ENCODE measurements at places on chromosomes 16 and 17.

DNA sequence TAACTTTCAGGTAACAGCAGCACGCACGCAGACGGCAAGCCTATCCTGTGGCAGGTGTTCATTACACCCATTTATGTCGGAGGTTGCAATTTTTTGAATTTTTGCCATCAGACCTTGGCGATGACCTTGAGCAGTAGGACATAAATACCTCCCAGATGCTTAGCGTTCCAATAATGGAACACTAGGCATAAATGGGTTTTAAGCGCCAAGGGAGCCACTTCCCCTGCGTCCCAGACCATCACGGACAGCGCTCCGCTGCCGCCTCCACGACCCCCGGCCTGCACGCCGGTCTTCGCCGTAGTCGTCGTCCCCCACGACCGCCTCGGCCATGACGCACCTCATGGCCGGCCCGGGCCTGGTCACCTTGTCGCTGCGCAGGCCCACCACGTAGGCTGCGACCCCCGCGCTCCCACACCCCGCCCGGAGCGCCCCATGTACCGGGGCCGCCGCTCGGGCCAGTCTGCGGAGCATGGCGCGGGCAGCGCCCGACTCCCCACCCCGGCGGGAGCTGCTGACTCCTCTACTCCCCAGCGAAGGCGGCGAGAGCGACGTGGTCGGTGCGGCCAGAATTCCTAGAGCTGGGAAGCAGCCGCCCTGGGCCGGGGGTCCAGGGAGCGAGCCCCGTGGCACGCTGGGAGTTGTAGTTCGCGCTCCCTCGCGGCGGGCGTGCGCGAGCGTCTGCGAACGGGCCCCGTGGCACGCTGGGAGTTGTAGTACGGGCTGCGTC, 22.7 kb downstream of the TMEM235 start:
- peak; percentile 37 for DNase-seq

GRCh38 chr16:89748921-89749320, 27.6 kb downstream of the ZNF276 start:
- no peak for DNase-seq

DNA sequence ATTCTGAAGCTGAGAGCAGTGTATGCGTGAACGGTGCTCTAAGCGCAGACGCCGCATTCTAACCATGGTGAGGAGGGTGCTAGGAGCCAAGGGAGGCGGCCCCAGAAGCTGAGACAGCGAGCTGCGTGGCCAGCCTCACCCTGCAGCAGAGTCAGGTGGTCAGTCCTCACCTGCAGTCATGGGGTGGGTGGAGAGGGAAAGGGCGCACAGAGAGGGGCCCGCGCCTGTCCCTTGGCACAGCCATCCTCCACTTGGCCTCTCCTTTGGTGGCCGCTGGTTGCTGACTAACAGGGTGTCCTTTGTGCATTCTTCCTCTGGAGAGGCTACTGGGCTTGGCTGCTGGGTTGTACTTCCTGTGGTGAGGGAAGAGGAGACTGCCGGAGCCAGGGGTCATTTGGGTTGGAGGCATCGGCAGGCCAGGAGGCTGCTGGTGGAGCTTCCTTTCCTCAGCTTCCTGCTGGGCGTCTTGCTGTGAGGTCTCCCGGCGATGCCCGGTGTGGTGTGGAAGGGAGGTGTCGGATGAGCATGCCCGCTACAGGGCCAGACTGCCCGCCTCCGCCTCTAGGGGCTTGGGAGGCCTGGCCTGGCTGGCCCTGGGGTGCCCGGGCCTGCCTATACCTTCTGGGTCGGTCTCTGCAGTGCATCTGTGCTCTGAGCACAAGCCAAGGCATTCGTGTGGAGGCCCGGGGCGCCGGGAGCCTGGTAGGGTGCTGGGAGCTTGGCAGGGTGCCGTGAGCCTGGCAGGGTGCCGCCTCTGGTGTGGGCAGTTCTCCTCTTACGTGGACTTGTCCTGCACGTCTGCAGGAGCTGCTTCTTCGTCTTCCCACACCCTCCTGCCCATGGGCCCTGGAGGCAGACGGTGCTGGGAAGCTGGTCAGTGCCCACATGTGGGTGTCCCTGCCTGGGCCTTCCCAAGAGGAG, 17.4 kb downstream of the RNF213 start:
- DNase-seq, result peak; percentile 32

- DNase-seq, result no peak
These were observed 2.3 kb upstream of the MAP2K3 start for GRCh38 chr17:21282231-21282630.

DNA sequence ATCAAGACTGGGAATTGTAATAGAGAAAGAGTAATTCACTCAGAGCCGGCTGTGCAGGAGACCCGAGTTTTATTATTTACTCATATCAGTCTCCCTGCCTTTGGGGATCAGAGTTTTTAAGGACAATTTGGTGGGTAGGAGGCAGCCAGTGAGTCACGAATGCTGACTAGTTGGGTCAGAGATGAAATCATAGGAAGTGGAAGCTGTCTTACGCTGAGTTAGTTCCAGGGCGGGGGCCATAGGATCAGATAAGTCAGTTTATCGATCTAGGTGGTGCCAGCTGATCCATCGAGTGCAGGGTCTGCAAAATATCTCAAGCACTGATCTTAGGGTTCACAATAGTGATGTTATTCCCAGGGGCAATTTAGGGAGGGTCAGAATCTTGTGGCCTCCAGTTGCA, 20.2 kb upstream of the GUCY2D start:
- no peak for DNase-seq

DNA sequence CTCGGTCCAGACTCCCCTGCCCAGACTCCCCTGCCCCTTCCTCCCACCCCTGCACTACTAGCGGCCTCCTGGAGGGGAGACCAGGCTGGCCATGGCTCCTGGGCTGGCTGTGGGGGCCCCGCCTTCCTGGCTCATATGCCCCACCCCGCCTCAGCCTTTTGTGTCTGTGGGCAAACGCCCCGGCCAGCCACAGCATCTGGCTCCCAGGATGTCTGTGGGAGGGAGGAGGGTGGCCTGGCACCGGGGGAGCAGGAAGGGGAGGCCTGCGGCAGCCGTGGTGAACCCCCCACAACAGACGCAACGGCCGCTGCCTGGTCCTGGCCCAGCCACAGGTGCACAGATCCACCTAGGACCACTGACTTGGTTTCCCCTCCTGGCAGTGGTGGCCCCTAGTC, 32.9 kb downstream of the BAHCC1 start:
- no peak for DNase-seq

DNA sequence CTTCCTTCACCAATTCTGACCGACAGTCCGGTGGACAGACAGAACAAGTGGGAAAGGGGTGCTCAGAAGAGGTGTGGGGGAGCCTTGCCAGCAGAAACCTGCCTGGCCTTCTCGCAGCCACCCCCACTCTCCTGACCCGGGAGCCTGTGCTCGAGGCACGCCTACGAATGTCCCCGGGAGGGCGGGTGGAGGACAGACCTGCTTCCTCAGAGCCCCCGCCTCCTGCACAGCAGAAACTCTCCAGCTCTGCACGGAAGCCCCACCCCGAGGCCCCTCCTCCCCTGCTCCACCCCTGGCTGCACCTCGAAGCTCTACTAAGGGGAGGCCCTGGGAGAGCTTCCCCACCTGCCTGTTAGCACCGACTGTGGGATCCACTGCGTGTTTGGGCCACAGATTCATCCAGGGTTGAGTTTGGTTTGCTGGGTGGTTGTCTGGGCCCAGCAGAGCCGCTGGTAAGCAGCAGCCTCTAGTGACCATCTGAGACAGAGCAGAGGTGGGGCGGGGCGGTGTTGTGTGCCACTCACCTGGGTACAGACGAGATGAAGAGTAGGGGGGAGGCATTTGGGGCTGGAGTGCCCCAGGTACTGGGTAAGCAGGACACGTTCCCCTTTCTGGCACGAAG, 6.2 kb downstream of the TAF1C start:
- no peak for DNase-seq

DNA sequence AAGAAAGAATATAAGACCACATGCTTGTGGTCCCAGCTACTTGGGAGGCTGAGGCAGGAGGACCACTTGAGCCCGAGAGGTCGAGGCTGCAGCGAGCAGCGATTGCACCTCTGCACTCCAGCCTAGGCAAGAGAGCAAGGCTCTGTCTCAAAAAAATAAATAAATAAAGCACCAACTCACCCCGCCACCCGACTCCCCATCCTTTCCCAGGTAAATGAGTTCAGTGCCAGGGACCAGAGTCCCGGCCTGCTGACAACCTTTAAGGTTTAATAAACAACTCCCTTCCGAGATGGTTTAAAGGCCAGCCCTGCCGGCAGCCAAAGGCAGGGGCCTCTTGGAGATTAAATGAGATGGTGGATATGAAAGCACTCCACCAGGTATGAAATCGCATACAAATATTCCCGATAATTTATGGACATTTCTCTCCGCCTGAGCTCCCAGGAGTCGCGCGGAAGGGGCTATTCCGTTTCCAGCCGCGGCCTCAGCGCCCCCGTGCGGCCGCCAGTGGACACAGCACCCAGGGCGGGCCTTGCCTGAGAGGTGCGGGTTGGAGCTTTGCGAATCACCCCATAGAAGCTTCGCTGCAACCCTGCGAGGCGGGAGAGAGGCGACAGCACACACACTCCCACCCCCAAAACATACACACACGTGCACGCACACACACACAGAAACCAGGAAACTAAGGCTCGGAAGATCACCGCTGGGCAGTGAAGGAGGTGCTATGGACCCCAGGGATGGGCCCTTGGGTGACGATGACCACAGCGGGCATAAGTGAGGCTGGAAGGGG, 4.0 kb upstream of the RPL38 start:
- DNase-seq, result peak; percentile 54

DNA sequence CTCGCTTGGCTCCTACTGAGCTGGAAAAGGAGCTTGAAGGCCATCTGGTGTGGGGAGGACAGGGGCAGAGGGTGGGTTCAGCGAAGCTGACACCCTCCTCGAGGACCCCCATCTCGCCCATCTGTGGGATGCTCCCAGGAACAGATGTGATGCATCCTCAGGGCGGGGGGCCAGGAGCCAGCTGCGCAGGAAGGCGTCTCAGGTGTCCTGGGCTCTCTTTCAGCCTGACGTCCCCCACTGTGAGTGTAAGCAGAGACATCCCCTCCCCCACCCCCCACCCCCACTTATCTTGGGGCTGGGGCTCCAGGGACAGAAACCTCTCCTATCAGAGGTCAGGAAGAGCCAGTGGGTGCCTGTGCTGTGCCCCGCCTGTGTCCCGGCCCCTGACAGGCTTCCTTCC, 16.2 kb downstream of the KIF19 start:
- no peak for DNase-seq

- DNase-seq, result no peak
These were observed 688.9 kb upstream of the KIF2B start for GRCh38 chr17:53133876-53134275.

GRCh38 chr17:82836823-82837357, 2.9 kb downstream of the ZNF750 start:
- DNase-seq, result no peak

- no peak for DNase-seq
These were observed 139.3 kb upstream of the IRX3 start for GRCh38 chr16:54425681-54426552.

DNA sequence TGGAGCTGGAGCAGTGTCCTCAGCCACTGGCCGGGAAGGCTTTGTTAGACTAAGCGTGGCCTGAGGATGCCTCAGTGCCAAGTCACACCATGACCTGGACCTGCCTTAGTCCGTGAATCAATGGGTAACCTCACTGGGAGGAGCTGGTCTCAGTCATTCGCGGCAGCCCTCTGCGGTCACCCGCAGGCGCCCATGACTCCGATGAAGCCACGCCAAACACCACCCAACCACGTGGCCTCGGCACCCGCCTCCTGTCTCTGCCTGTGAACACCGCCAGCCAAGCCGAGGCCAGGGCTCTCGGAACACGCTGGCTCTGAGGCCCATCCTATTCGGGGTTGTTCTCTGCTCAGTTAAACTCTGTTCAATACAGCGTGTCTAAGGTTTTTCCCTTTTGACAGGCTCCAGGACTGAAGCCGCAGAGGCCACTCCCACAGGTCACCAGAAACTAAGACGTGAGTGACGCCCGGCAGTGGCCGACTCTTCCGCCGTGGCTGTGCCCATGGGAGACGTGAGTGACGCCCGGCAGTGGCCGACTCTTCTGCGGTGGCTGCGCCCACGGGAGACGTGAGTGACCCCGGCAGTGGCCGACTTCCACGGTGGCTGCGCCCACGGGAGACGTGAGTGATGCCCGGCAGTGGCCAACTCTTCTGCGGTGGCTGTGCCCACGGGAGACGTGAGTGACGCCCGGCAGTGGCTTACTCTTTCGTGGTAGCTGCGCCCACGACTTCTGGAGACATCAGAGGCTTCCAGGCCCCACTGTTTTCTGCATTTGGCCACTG, 16.8 kb upstream of the PABPN1L start:
- no peak for DNase-seq

GRCh38 chr16:84194470-84195200, 3.7 kb downstream of the ADAD2 start:
- DNase-seq, result no peak

DNA sequence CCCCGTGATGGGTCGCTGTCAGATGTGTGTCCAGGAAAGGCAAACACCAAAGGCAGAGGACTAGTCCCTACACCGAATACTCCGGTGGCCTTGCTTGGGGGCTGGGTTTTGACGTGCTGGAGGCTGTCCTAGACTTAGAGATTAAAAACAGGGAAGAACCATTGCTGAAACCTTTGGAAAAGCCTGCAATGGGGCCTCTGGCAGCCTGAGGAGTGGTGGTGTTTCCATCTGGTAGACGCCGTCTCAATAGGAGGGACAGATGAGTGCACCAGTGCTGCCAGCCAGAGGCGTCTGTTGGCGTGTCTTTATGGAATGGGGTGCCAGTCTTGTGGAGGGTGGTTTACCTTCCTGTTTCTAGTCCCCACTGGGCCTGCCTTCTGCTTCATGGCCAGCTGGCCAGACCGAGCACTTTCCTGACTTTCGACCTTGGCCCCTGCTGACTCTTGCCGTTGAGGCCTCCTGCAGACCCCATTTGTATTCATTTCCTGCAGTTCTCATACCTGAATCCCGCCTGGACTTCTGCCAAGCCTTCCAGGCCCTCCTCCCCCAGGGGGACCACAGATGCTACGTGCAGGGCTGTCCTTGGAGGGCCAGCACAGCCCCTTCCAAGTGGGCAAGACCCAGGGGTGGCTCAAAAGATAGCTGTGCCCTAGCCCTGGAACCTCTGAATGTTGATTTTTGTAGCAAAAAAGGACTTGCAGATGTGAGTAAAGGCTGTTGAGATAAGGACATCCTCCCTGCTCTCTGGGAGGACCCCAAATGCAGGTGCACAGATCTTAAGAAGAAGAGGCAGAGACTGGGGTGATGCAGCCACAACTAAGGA, 1.9 kb upstream of the DNASE1 start:
- DNase-seq, result no peak

- DNase-seq, result no peak
These were observed 6.4 kb downstream of the ITGAL start for GRCh38 chr16:30478766-30479478.

DNA sequence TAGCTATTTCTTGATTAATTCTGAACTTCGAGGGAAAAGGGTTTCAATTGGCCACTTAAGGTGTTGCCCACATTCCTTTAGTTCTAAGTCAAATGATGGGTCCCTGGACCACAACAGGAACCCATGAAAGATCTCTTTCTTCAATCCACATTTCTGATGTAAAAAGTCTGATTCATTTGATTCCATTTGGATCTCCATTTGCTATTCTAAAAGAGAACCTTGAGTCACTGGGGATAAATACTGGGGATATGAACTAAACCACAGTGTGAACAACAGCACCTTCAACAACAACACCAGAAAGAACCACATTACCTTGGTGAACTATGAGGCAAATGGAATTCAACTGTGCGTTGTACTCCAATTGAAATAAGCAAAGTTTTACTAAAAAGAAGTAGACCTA, 108.9 kb upstream of the IRX5 start:
- DNase-seq, result no peak
